ENCODE measurements at places on chromosomes 13 and 19.

DNA sequence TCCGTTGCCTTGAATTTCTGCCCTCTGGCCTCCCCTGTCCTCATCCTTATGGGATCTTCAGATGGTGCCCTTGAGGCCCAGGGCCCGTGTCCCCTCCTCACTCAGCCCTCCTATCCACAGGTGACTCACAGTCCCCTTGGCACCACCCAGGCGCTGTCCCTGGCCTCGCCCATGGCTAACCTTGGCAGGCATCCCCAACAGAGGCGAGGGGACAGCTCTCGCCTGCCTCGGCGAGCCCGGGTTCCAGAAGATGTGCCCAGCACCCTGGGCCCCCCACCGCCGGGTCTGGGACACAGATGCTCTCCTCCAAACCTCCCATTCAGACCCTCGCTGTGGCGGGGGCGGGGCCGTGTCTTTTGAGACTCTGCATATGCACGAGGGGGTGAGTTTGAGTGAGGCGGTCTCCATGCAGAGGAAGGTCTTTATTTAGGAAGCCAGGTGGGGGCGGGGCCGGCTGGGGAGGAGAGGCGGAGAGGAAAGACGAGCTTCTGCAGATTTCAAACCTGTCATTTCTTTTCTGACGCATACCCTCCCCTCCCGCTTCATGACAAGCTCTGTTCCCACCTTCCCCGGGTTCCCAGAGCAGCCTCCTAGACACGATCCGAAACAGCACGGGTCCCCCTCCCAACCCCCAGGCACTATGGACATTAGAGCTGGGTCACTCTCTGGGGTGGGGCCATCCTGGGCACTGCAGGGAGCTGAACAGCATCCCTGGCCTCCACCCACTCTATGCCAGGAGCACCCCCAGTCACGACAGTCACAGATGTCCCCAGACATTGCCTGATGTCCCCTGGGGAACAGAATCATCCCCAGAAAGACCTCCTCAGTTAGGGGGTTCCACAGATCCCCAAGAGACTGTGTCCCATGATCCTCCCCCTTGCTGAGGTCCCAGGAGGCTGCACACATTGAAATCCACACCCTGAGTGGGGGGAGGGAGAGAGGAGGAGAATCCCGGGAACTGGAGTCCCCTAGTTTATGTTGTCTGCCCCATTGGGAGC lies 48.5 kb downstream of the GNG7 start:
- DNase-seq = no peak

DNA sequence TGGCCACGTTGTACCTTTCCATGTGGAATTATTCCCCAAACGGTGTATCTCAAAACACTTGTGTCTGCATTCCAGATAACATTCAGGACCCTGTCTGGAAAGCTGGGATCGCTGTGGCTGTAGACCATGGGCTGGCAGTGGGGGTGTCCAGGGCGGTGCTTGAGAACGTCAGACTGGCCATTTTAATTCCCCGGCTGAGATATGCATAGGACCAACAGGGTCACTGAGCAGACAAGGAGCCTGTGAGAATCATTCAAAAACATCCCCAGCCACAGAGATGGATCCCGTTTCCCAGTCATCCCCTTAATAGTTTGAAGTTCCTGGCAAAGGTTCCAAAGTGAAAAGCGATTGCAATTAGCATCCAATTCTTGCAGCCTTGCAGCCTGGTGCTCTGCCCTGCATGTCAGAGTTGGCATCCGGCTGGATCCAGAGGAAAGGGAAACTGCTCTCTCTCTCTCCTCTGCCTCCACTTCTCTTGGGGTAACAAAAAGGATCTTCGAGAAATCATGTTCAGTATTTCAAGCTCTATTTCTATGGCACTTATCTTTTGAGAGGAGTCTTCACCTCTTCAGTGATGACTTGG lies 41.6 kb downstream of the IFT88 start:
- DNase-seq = no peak

- DNase-seq = no peak
Observed at GRCh38 chr13:102220681-102221228, 181.1 kb downstream of the FGF14 start.

DNA sequence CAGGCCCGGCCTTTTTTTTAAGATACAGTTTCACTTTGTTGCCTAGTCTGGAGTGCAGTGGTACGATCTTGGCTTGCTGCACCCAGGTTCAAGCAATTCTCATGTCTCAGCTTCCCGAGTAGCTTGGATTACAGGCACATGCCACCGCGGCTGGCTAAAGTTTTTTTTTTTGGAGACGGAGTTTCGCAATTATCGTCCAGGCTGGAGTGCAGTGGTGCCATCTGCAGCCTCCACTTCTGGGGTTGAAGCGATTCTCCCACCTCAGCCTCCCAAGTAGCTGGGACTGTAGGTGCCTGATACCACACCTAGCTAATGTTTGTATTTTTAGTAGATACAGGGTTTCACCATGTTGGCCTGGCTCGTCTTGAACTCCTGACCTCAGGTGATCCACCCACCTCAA lies 4.9 kb upstream of the CARM1 start:
- no peak for DNase-seq

All from activated T-helper 1 cell treated with anti-CD3 and anti-CD28 coated beads, Interleukin-2, amount 50 U/mL, for 16 hours (primary cell).